ENCODE measurements at places on chromosomes 16 and 17. TPM values are rescaled to one million over a fixed set of nuclear protein-coding genes. Genes with fewer than 3 reads are reported as not detected.

The CIBAR2 gene
- total RNA-seq, result not detected

The ABAT gene
- 6.9 TPM for total RNA-seq

The ALDOC gene
- 9.7 TPM for total RNA-seq

GRCh38 chr17:75812096-75813013, 27.7 kb downstream of the UNK start:
- H3K36me3 ChIP-seq, result peaks cover 50% of the 10 kb centered on the region
- no peak overlapping the region for H3K27ac ChIP-seq
- no peaks in the 10 kb centered on the region for H3K27me3 ChIP-seq
- no peak for DNase-seq

GRCh38 chr17:62980842-62981241, 14.8 kb downstream of the TANC2 start:
- no peak overlapping the region for H3K4me3 ChIP-seq
- no peak for DNase-seq
- no peaks in the 10 kb centered on the region for H3K4me1 ChIP-seq
- no peaks in the 10 kb centered on the region for H3K27me3 ChIP-seq

DNA sequence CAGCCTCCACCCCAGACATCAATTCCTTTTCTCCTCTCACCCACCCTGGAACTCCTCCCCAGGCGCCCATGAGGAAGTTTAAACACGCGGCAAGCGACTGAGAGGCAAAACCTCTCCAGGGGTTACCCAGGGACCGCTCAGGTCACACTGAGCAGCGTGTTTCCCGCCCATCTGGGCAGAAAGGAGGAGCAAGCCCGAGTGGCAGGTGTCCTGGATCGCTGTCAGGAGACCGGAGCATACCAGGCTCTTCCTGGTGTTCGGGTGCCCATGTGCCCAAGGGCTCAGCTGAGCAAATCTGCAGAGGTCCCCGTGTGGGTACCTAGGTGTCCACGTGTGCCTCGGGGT, 491 bp downstream of the SLC25A19 start:
- H3K27me3 ChIP-seq, result no peaks in the 10 kb centered on the region
- DNase-seq, result peak; percentile 41
- peak overlapping the region; percentile 87 for H3K4me3 ChIP-seq
- H3K36me3 ChIP-seq, result peaks cover 13% of the 10 kb centered on the region

- H3K36me3 ChIP-seq, result no peaks in the 10 kb centered on the region
- no peak for DNase-seq
- no peak overlapping the region for H3K4me3 ChIP-seq
These were observed 20.9 kb downstream of the SPACA3 start for GRCh38 chr17:33012522-33013033.

DNA sequence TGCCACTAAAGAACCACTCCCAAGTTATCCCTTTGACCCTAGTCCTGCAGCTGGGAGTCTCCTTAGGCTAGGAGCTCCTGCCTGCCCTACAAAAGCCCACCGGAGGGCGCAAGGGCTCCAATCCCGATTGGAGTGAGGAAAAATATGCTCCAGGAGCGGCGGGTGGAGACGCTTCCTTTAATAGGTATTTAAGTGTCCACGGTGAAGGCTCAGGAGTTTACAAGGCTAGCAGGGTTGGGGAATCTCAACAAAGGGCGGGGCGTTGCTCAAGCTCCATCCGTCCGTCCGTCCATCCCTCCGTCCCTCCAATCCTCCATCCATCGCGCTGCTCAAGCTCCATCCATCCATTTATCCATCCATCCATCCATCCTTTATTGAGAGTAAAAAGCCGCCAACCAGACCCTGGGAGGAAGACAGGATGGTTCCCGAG, 556 bp upstream of the SPNS1 start:
- H3K4me1 ChIP-seq, result peaks cover 8% of the 10 kb centered on the region
- peak; percentile 81 for DNase-seq
- peak overlapping the region; percentile 99 for H3K4me3 ChIP-seq
- peak overlapping the region; percentile 51 for H3K27ac ChIP-seq
- no peaks in the 10 kb centered on the region for H3K36me3 ChIP-seq

The PARD6A gene
- total RNA-seq, result 8.6 TPM

DNA sequence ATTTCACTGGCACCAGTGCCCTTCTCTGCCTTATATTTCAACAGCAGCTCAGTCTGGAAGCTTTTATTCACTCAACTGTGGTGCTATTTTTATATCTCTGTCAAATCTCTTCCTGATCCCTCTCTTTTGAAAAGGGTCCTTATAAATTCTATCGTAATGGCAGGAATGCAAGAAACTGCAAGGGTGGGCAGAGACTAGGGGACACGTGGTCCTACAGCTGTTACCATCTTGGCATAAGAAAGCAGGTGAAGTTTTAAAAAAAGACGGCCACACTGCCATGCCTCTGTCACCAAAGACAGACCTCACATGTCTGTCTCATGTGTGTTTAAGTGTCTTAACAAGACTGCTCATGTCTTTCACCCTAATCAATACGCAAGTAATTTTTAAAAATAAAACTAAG, 368.4 kb upstream of the CDH11 start:
- no peaks in the 10 kb centered on the region for H3K27me3 ChIP-seq
- peaks cover 6% of the 10 kb centered on the region for H3K4me1 ChIP-seq
- H3K27ac ChIP-seq, result no peak overlapping the region
- DNase-seq, result no peak
- no peak overlapping the region for H3K4me3 ChIP-seq
- H3K36me3 ChIP-seq, result no peaks in the 10 kb centered on the region

DNA sequence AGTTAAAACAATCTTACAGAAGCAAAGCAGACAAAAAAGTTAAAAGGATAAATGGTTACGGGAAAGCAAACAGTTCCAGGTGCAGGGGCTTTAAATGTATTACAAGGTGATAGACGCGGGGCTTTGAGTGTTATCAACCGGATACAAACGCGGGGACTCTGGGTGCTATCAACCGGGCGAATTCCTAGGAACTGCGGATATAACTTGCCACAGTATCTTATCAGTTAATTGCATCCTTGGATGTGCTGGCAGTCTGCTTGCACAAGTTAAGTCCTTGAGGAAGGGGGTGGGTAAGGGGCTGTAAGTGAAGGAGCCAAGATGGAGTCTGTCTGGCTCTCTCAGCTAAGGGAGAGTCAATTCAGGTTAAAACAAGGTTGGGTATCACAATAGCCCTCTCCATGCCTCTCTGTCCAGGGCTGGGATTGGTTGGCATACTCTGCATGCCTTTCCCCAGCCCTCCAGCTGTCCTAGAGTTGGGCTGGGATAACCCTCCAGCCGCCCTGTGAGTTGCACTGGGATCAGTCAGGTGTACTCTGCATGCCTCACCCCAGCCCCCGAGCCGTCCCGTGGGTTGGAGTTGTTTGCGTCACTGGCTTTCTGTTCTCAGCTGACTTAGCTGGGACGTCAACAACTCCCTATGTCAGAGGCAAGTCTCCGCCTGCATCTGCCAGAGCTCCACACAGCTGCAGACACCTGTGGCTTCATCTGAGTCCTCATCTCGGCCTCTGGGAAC, 40.9 kb downstream of the TMEM235 start:
- H3K36me3 ChIP-seq, result no peaks in the 10 kb centered on the region
- peaks cover 31% of the 10 kb centered on the region for H3K4me1 ChIP-seq
- DNase-seq, result no peak
- no peaks in the 10 kb centered on the region for H3K27me3 ChIP-seq
- H3K4me3 ChIP-seq, result no peak overlapping the region
- no peak overlapping the region for H3K27ac ChIP-seq

DNA sequence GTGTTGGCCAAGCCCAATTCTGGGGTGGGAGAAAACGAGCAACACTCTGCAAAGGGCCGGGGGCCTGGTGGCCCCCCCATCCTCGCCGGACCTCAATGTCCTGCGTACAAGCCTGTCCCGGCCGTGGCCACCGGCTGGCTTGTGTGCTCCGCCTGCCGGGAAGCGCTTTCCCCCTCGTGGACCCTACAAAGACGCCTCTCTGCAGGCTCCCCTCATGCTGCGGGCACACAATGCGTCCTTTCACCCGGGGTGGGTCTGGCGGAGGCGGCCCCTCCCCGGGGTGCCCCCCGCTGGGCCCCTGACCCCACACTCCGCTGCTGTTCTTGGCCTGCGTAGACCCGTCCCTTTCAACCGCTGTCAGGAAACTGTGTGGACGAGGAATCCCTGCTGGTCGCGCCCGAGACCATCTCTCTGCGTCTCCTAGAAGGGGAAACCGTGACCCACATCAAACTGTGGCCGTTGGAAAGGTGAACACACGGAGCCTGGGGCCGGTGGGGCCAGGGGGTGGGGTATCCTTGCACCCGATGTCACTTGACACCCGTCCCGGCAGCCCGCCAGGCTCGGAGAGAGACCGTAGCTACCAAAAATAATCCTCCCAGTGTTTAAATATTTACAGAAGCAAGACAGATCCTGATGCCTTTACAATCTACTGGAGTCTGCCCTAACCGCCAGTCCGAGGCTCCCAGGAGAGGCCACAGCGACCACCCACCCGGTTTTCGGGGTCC, 43.6 kb downstream of the TBC1D16 start:
- peak overlapping the region; percentile 67 for H3K27ac ChIP-seq
- peak overlapping the region; percentile 48 for H3K4me3 ChIP-seq
- no peaks in the 10 kb centered on the region for H3K36me3 ChIP-seq

GRCh38 chr17:79990051-79990592, 45.5 kb downstream of the TBC1D16 start:
- no peaks in the 10 kb centered on the region for H3K27me3 ChIP-seq
- H3K4me1 ChIP-seq, result peaks cover 52% of the 10 kb centered on the region
- no peaks in the 10 kb centered on the region for H3K36me3 ChIP-seq
- DNase-seq, result no peak

DNA sequence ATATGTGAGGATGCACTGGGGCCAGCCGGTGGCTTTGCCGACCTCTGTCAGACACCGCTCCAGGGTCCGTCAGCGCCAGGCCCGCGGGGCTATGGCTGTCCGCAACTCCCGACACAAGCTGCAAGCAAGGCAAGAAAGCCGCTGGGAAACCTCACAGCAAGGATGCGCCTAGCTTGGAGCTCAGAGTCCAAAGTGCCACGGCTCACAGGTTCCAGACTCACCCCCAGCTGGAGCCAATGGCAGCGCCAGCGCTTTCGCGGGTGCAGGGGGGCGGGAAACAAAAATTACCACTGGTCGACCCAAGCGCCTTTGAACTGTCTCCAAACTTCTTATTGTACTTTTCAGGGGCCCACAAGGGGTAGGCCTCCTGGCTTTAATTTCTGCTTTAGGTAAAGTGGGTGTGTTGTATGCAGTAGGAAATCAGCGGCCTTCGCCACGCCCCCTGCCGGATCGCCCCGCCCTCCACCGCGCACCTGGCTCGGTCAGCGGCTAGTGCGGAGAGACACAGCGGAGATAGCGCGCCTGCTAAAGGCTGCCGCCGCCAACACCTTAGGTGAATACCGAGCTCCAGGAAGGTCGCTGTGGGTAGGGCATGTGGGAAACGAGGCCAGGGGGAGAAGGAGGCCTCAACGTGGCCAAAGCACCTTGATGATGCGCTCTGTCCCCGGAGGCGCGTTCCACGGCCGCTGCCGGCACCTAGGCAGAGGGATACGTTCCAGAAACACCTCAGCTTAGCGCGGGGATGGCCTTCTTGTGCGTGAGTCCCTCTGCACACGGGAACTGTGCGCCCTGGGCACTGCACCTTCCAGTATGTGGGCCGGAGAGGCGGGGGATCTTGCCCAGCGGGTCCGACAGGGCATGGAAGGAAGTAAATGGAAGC, 61.0 kb upstream of the RBL2 start:
- no peaks in the 10 kb centered on the region for H3K36me3 ChIP-seq
- H3K4me1 ChIP-seq, result no peaks in the 10 kb centered on the region
- H3K27ac ChIP-seq, result no peak overlapping the region
- no peak overlapping the region for H3K4me3 ChIP-seq
- peaks cover 67% of the 10 kb centered on the region for H3K27me3 ChIP-seq

The TLCD3B gene
- total RNA-seq, result 1.9 TPM

GRCh38 chr16:24164416-24164815, 91.7 kb upstream of the CACNG3 start:
- H3K27me3 ChIP-seq, result no peaks in the 10 kb centered on the region
- DNase-seq, result no peak
- no peak overlapping the region for H3K27ac ChIP-seq
- peaks cover 5% of the 10 kb centered on the region for H3K4me1 ChIP-seq

DNA sequence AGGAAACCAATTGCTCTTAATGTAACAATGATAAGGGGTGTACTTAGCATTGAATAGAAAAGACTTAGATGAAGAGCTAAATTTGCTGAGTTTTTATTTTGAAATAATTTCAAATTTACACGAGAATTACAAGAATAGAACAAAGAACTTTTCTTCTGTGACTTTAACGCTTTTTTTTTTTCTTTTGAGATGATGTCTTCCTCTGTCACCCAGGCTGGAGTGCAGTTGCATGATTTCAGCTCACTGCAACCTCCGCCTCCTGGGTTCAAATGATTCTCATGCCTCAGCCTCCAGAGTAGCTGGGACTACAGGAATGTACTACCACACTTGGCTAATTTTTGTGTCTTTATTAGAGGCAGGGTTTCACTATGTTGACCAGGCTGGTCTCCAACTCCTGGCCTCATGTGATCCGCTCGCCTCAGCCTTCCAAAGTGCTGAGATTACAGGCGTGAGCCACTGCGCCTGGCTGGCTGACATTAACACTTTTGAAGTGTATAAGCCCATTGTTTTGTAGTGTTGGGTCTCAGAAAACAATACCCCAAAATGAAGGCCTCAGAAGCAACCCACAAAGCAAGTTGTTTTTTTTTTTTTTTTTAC, 2.1 kb downstream of the TEN1 start:
- H3K27me3 ChIP-seq, result no peaks in the 10 kb centered on the region
- H3K4me1 ChIP-seq, result peaks cover 23% of the 10 kb centered on the region
- DNase-seq, result no peak
- H3K4me3 ChIP-seq, result no peak overlapping the region
- no peaks in the 10 kb centered on the region for H3K36me3 ChIP-seq

GRCh38 chr16:17467923-17468540, 2.7 kb downstream of the XYLT1 start:
- no peak overlapping the region for H3K4me3 ChIP-seq
- no peaks in the 10 kb centered on the region for H3K4me1 ChIP-seq
- no peak overlapping the region for H3K27ac ChIP-seq
- peak; percentile 34 for DNase-seq
- H3K36me3 ChIP-seq, result no peaks in the 10 kb centered on the region

The OTOP2 gene
- total RNA-seq, result not detected

GRCh38 chr17:57808882-57809281, 41.0 kb downstream of the MRPS23 start:
- no peaks in the 10 kb centered on the region for H3K36me3 ChIP-seq
- peaks cover 43% of the 10 kb centered on the region for H3K4me1 ChIP-seq
- no peaks in the 10 kb centered on the region for H3K27me3 ChIP-seq
- peak; percentile 54 for DNase-seq
